ENCODE measurements at places on chromosomes 11 and 22. TPM values are rescaled to one million over a fixed set of nuclear protein-coding genes. Genes with fewer than 3 reads are reported as not detected.
A peak's percentile ranks its signal among the peaks of the same experiment; 100 is the strongest.

- DNase-seq, result no peak
Measured at GRCh38 chr11:109425554-109425953, 3.6 kb downstream of the C11orf87 start.

GRCh38 chr11:113188371-113188834 lies 126.0 kb upstream of the TTC12 start:
- DNase-seq, result no peak

DNA sequence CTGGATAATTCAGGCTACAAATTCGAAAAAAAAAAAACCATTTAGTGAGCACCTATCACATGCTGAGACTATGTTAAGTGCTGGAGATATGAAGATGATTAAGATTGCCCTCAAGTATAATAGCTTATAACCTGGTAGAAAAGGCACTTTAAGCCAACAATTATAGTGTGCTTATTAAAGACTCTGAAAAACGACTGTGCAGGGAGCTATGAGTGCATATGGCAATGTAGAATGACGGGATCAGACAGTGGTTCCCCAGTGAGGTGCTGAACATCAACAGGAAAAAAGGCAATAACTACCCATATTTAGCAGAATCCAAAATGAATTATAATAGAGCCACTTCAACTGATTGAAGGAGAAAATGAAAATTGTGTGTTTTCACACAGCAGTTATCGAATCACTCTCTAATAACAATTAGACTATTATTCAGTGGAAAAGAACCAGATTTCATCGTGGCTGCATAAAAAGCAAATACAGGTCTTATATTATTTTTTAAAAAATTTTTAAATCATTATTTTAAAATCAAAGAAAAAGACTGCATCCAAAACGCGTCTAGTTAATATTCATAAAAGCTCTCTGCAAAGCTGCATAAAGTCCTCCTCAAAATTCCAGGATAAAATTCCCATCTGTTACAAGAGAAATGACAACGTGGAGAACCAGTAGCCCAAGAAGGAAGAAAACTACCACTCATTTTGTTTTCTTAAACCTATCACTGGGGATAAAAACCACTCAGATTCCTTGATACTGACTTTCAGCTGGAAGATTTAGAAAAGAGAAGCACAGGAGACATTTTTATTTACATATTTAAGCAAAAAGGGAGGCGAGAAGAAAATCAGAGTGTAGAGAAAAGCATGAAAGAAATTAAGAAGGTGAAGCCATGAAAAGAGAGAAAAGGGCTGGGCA lies 1.1 kb downstream of the MTMR2 start:
- no peak for DNase-seq

DNA sequence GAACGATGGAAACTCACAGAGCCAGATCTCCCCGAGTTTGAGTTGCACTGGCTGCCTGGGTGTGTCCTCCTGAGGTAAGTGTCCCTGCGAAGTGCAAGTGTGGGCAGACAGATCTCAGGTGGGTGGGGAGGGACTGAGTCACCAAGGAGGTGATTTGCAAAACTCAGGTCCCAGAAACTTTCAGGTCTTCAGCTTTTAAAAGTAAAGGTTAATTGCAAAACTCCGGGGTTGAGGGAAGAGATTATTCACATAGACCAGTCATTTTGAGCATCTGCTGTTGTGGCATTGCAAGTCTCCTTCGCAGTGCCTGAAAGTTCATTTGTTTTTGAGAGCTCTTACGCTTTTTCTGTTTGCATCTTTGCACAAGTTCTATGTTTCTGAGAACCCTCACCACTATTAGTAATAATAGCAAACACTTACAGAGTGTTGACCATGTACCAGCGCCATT lies 7.1 kb downstream of the CD44 start:
- DNase-seq, result no peak

DNA sequence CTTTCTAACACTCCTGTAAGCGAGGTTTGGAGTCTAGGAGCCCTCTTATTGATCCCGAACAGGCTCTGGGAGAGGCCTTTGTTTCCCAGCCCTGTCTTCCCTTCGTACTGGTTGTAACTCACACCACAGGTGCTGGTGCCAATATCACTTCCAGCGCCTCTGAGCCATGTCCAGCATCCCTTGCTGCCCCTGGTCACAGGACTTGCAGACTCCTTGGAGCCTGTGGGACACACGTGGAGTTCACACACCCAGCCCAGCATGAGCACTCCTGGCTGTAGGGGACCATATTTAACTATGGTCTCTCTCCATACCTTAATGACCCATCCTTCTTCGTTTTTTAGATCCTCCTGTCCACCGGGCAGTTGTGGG lies 2.2 kb downstream of the ZBTB16 start:
- DNase-seq, result no peak

- DNase-seq, result peak; percentile 86
Measured at GRCh38 chr22:41469218-41469851, 418 bp downstream of the ACO2 start.

DNA sequence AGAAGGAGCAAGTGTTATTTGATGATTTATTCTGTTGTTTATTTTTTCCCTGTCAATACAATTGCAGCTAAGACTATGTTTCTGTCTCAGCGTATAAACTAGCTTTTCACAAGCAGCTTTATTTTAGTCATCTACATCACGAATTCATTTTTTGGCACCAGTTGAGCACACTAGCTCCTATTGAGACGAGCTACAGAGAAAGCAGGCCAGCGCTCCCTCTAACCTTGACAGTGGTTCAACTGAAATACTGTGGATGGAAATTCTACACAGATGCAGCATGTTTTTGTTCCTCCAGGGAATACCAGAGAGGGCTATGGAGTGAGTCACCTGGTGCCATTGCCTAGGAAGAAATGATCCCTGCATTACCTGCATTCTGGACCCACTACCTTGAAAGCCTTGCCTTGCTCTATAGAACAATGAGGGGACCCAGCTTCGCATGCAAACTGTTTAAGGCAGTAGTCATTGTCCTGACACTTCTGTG lies 108.2 kb upstream of the ARHGAP42 start:
- no peak for DNase-seq

DNA sequence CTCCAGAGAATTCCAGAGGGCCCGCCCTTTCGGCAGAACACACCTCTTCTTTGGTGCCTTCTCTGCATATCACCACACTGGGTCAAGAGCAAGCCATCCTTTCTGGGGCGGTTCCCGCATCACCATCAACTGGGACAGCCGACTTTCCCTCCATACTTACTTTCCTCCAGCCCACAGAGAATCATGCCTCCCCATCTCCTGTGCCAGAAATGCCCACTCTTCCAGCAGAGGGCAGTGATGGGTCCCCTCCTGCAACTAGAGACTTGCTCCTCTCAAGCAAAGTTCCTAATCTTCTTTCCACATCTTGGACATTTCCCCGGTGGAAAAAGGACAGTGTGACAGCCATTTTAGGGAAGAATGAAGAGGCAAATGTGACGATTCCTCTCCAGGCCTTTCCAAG lies 157.7 kb downstream of the C11orf91 start:
- DNase-seq, result no peak

DNA sequence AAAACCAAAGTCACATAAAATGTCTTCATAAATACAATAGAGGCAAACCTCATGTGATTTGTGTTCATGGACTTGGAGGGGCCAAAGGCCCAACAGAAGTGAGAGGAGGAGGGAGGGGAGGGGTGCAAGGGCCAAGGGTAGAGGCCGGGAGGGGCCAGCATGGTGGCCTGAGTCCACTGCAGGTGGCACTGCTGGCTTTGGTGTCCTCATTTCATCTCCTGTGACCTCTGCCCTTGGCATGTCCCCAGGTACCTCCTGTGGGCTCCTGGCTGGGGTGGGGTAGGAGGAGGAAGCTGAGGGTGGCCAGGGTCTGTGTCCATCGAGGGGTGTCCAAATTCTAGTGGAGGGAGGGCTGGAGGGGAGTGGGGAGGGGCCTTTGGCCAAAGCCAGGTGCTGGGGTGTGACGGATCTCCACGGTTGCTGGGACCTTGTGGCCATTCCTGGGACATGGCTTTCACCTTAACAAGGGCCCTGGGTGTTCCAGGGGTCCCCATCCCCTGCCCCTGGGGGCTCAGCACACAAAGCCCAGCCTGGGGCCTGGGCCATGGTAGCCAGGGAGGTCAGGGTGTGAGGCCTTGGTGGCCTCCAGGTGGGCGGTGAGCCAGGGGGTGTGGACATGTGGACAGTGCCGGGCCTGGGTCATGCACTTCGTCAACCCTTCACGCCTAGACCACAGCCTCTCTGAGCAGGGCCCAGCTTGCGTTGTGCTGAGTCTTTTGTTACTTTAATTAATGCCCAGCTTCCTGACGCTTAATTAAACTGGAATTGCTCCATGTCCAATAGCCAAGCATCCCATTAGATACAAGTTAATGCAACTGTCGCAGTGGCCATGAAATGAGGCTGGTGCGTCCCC lies 20.7 kb upstream of the CCDC188 start:
- DNase-seq, result no peak

- no peak for DNase-seq
Measured at GRCh38 chr11:104091281-104092096, 55.0 kb downstream of the DDI1 start.

GRCh38 chr11:36718451-36718850 lies 120.4 kb upstream of the RAG2 start:
- DNase-seq, result no peak

- peak; percentile 89 for DNase-seq
Measured at GRCh38 chr11:121451178-121451985, 732 bp upstream of the SORL1 start.

DNA sequence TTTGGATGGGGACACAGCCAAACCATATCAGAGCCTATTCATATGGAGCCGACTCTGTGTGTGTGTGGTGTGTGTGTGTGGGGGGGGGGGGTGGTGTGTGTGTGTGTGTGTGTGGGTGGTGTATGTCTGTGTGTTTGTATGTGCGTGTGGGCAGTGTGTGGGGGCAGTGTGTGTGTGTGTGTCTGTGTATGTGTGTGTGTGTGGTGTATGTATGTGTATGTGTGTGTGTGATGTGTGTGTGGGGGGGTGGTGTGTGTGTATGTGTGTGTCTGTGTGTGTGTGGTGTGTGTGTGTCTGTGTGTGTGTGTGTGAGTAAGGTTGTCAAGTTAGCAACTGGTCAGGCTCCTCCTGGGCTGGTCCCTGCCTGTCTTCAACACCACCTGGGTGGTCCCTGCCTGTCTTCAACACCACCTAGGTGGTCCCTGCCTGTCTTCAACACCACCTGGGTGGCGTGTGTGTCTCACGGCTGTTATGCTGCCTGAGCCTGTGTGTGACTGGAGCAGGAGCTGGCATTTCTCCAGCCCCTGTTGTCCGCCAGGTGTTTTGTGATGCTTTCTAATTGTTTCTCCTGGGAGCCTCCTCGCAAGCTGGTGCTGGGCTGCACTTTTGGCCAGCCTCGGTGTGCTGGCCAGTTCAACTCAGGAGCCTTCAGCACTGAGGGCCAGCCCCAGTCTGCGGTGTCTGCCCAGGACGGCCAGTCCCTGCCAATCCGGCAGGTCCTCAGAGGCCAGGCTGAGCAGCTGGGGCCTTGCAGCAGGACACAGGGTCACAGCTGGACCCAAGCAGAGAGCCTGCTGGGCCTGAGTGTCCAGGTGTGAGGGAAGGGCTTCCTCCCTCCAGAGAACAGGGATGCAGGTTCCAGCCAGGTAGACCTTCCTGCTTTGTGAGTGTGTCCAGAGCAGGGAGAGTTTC lies 21.5 kb upstream of the PVALB start:
- DNase-seq, result no peak

GRCh38 chr11:130127509-130127908 lies 32.1 kb upstream of the ST14 start:
- no peak for DNase-seq

DNA sequence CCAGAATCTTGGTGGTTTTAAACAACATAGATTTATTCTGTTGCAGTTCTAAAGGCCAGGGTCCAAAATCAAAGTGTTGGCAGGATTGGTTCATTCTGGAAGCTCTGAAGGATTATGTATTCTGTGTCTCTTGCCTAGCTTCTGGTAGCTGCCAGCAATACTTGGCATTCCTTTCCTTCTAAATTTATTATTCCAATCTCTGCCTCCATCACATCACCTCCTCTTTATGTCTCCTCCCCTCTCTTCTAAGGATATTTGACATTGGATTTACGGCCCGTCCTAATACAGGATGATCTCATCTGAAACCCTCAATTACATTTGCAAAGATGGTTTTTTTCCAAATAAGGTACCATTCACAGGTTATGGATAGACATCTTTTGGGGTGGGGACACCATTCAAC lies 186.5 kb downstream of the SBF2 start:
- no peak for DNase-seq

- no peak for DNase-seq
Measured at GRCh38 chr11:116334596-116334995, 438.2 kb downstream of the BUD13 start.

DNA sequence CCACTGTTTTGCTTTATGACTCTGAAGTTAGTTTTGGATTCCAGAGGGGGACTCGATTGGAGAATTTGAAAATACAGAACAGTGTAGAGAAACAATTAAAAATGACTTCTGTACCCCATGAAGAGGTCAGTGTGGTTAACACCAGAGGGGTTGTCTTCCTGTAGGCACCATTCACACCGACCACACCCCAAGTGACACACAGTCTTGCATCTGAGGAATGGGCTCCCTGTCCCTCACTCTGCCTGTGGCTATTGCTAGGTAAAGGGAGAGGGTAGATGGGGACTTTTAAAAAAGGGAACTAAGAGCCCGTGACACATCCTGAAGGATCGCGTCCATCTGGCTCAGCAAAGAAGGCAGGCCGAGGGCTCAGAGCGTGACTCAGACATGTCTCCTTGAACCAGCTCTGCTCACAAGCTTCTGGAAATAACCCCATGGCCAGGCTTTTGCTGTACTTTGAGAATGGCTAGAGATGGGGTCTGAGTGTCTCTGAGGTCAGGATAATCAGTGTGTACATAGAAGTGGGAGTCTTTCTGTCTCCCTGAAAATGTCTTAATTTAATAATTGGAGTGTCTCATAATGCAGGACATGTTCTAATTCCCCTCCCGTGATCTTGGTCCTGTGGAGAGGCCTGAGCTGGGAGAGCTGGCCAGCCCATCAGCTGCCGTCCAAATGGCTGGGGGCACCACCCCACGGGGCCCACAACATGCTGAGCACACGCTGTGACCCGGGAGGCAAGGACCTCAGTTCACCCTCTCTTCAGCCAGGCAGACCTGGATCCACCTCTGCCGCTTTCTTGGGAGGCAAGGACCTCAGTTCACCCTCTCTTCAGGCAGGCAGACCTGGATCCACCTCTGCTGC lies 39.3 kb downstream of the SGSM1 start:
- peak; percentile 14 for DNase-seq

Gene PRR5L
- 138 TPM for total RNA-seq

Gene TRIM22
- total RNA-seq, result 47.1 TPM

Gene LMF2
- total RNA-seq, result 57.8 TPM

Gene POLR2F
- total RNA-seq, result 61.3 TPM

Gene OPCML
- total RNA-seq, result 0.10 TPM

Gene HEPACAM
- 0.57 TPM for total RNA-seq

Gene DDI1
- total RNA-seq, result not detected

Gene ANO9
- total RNA-seq, result 179 TPM

Gene FXYD6
- 15.9 TPM for total RNA-seq

Gene GNAZ
- 25.1 TPM for total RNA-seq

Gene SLC22A24
- not detected for total RNA-seq

All from mucosa of descending colon (tissue), 3 donors.